ENCODE measurements at places on chromosomes 2 and 18. TPM values are rescaled to one million over a fixed set of nuclear protein-coding genes. Genes with fewer than 3 reads are reported as not detected.

GRCh38 chr2:151337643-151338042, 19.7 kb upstream of the TNFAIP6 start:
- DNase-seq: no peak

The RTP5 gene
- not detected for total RNA-seq

DNA sequence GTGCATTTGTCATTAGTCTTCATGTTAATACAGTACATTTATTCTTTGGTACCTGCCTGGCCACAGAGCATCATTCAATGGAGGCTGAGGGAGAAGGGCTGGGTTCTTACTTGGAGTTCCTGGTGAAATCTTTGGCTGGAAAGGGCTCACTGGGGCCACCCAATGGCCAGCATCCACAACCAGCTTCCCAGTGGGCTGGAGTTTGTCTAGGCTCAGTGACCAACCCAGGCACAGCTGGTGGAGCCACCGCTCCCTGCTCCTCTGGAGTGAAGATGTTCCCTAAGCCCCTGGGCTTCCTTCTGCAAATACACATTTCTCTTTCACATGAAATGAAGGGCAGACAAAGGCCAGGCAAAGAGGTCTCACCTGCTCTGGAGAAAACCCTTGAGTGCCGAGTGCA, 34.4 kb downstream of the EHD3 start:
- DNase-seq: no peak

- no peak for DNase-seq
Measured at GRCh38 chr2:235116885-235117492, 165.2 kb downstream of the SH3BP4 start.

The CELF4 gene
- not detected for total RNA-seq

- DNase-seq: no peak
Measured at GRCh38 chr2:54673501-54673998, 49.9 kb upstream of the EML6 start.

DNA sequence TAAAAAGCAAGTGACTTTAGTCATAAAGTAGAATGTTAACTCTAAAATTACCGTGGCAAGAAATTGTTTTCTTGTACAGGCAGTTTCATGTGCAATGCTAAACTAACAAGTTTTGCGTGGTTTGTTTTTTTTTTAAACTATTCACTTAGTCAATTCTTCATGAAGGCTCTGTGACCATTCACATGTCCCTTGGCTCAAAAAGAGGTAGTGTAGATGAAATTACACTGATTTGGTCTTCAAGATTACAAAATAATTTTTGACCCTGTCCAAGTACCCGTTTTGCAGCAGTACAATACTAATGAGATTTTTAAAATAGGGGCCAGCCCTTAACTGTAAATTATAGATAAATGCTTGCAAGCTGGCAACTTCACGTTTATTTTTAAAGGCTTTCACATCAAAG, 1.3 kb downstream of the TMEM131 start:
- no peak for DNase-seq

Data from K562 (cell line).